ENCODE measurements at places on chromosomes 6 and 20. TPM values are rescaled to one million over a fixed set of nuclear protein-coding genes. Genes with fewer than 3 reads are reported as not detected.

The SLC13A3 gene
- total RNA-seq = 2.8 TPM

The BTNL2 gene
- not detected for total RNA-seq

DNA sequence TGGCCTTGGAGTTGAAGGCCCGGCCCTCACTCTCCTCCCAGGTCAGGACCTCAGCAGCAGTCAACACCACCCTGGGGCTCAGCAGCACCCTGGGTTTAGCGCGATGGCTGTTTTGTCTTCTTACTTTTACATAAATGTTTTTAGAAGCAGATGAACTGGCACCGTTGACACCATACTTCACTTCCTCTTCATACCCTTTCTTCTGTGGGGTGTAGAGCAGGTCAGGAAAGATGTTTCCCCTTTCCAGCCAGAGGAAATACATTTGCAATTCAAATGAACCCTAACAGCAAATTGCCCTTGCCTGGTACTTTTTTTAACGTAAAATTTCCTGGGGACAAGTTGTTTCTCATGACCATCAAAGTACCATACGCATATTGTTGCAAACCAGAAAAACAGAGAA is 54.7 kb upstream of the SNX9 start:
- no peak for DNase-seq

- peak; percentile 89 for DNase-seq
Observed at GRCh38 chr20:57660922-57661745, 40.9 kb upstream of the ZBP1 start.

The UNC5CL gene
- 0.36 TPM for total RNA-seq

The NOTCH4 gene
- total RNA-seq = 0.82 TPM

DNA sequence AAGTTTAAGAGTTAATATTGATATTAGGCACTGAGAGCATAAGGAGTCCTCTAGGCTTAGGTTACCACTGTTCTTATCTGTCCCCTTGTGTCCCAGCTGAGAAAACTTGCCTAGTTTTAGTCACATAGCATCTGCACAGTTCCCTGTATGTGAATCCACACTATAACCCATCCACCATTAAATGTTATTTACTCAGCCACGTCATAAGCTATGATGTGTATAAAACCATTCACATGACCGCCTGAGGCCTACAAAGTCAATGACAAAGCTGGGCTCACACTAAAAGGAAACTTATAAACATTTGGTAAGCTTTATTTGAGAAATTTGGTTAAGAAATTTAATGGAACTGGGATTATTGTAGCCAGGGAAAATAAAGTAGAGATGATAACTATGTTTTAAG is 59.2 kb upstream of the TFAP2D start:
- DNase-seq = no peak
